Erythroblast (primary cell): ENCODE measurements at places on chromosomes 12 and 14.

GRCh38 chr12:92363295-92364146 is 217.9 kb upstream of the BTG1 start:
- DNase-seq = no peak

- DNase-seq = no peak
These were observed 28.1 kb upstream of the CFL2 start for GRCh38 chr14:34742270-34743115.

GRCh38 chr12:98401427-98401826 is 114.0 kb upstream of the TMPO start:
- no peak for DNase-seq

DNA sequence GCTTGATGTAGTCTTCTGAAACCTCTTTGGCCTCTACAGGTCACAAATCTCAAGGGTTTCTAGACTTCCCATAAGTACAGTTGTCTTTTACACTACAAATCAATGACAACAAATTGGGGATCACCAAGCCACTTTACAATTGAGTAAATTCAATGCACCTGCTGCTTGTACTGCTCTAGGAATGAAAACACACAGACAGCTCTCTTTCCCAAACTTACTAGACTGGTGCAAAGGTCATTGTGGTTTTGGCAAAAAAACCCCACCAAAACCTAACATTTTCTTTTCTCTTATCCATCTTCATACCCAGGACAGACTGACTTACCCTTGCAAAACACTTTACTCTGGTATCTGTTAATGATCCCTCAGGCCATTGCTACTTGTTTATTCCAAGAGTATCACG is 2.7 kb downstream of the M6PR start:
- DNase-seq = no peak

DNA sequence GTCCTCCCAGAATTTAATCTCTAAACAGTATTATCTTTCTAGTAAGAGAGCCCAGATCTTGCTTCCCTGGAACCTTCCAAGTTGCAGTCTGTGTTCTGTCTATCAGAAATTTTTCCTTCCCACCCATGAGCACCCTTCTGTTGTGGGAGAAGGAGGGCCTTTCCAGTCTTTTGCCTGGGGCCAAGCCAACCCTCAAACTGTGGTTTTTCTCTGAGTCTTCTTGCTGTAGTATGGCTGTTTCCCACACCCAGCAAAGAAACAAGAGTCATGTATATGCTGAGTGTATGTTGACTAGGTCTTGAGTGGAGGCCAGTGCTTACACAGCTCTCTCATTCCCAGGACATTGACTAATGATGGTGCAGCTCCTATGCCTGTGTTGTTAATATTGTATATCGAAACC is 104.5 kb downstream of the TGFB3 start:
- no peak for DNase-seq

GRCh38 chr12:64737539-64737938 is 21.7 kb downstream of the GNS start:
- DNase-seq = no peak
